SK-N-SH (cell line): ENCODE measurements at places on chromosomes 16 and 17. TPM values are rescaled to one million over a fixed set of nuclear protein-coding genes. Genes with fewer than 3 reads are reported as not detected.
A peak's percentile ranks its signal among the peaks of the same experiment; 100 is the strongest.

DNA sequence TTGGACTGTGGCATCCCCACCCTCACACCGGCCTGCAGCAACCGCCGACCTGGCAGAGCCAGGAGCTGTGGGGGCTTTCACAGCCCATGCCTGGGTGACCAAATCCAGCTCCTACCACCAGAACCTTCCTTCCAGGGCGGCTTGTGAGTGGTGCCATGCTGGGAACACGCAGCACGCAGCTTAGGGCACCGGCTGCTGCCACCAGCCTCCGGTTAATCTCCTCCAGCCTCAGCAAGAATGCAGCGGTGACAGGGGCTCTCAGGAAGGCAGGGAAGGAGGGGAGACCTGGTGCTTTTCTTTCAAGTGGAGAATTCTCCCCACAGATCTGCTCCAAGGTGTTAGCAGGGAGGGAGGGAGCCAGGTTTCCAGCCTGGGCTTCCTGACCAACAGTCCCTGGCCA lies 32.3 kb upstream of the ANKRD40CL start:
- no peaks in the 10 kb centered on the region for H3K36me3 ChIP-seq
- no peak overlapping the region for H3K27ac ChIP-seq
- H3K4me1 ChIP-seq: peaks cover 7% of the 10 kb centered on the region; the same call in 1 of the 2 replicates

DNA sequence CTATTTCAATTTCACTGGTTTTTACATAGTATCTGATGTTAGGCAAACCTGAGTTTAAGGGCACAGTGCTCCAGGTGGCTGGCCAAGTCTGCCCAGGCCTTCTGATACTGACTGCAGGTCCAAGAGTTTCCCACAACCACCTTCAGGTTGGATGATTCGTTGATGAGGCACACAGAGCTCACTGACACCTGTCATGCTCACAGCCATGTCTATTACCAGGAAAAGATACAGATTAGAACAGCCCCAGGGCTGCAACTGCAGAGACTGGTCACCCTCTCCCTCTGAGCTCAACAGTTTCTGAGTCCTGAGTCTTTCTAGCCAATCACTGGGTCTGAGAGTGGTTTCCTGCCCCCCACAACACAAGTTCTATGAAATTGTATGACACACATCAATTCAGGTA lies 37.2 kb downstream of the MEAK7 start:
- no peaks in the 10 kb centered on the region for H3K27me3 ChIP-seq
- no peaks in the 10 kb centered on the region for H3K4me1 ChIP-seq
- no peak for DNase-seq
- no peak overlapping the region for H3K27ac ChIP-seq
- H3K4me3 ChIP-seq: no peak overlapping the region
- H3K36me3 ChIP-seq: peaks cover 36% of the 10 kb centered on the region

DNA sequence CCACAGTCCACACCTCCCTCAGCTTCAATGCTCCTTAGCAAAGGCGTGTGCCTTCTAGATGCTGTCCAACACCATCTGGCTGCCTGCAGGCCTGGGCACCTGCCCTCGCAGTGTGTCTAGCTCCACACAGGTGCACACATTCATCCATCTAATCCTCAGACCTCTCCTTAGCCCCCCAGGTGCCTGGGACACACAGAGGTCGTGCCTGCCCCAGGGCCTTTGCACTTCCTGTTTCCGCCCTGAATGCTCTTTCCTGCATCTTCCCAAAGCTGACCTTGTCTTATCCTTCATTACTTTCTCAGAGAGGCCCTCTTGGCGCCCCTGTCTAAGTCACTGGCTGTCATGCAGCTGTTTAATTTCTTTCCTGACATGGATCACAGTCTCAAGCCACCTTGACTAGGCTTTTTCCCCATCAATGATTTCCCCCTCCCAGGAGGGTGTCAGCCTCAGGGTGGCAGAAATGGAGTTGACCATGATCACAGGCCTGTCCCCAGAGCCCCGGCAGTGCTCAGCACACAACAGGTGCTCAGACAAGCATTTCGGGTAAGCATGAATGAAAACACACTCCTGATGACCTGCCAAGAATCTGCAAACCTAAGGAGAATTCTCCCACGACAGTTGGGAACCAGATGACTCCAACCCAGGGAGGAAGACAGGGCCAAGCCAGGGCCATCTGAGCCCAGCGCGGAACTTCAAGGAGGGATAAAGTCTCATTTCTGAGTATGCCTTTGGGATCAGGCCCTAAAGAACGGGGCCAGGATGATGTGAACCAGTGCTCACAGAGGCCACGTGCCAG lies 76.3 kb downstream of the LITAF start:
- no peaks in the 10 kb centered on the region for H3K36me3 ChIP-seq
- H3K4me3 ChIP-seq: no peak overlapping the region
- H3K27me3 ChIP-seq: no peaks in the 10 kb centered on the region
- H3K4me1 ChIP-seq: no peaks in the 10 kb centered on the region

GRCh38 chr16:16164243-16164642 lies 59.1 kb downstream of the ABCC6 start:
- H3K4me1 ChIP-seq: no peaks in the 10 kb centered on the region
- no peak overlapping the region for H3K4me3 ChIP-seq
- DNase-seq: no peak
- no peaks in the 10 kb centered on the region for H3K27me3 ChIP-seq
- H3K27ac ChIP-seq: no peak overlapping the region
- no peaks in the 10 kb centered on the region for H3K36me3 ChIP-seq

DNA sequence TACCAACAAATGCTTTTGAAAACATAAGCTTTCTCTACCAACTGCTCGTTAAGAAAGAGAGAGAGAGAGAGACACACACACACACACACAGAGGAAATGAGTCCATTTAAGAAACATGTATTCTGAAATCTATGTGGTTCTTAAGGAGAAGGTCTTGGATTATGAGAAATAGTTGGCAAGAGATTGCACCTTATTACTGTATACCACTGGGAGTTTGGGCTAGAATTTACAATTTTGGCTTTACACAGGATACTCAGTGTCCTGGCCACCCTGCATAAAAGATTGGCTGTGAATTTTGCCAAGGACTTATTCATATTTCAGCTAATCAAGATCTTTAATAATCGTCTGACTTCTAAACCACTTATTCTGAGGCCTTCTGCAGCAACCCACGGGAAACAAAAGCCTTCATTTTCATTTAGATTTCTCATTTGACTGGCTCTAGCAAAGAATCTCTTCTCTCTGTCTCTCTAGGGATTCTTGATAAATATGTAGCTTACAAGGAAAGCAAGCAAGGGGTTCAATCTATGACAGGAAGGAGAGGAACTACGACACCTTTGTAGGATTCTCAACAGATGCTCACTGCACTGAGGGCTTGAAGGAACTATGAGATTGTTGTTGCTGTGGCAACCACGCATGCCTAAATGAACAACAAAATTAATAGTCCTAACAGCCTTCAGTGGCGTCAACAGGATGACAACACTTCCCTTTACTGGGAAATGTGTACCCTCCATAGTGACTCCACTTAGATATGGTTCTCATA lies 75.3 kb upstream of the GNAO1 start:
- no peaks in the 10 kb centered on the region for H3K36me3 ChIP-seq
- H3K27ac ChIP-seq: no peak overlapping the region
- no peak overlapping the region for H3K4me3 ChIP-seq
- no peaks in the 10 kb centered on the region for H3K27me3 ChIP-seq
- DNase-seq: no peak

DNA sequence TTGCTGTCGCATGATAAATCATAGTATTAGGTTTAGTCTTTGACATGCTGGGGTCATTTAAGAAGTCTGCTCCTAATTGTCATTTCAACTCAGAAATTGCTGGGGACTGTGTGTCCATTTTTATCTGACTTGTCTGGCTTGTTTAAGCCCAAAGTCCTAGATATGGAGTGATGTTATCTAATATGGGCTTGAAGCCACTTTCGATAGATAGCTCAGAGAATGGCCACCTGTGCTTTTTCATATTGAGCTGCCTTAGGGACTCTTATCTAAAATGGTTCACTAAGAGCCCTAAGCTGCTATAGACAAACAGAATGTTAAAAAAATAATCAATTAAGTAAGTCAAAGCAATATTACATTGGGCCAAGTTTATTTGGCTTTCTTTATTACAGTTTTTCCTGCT lies 81.6 kb upstream of the CNTNAP4 start:
- no peaks in the 10 kb centered on the region for H3K36me3 ChIP-seq
- H3K4me1 ChIP-seq: peaks cover 9% of the 10 kb centered on the region
- H3K4me3 ChIP-seq: no peak overlapping the region
- peak; percentile 17 for DNase-seq

DNA sequence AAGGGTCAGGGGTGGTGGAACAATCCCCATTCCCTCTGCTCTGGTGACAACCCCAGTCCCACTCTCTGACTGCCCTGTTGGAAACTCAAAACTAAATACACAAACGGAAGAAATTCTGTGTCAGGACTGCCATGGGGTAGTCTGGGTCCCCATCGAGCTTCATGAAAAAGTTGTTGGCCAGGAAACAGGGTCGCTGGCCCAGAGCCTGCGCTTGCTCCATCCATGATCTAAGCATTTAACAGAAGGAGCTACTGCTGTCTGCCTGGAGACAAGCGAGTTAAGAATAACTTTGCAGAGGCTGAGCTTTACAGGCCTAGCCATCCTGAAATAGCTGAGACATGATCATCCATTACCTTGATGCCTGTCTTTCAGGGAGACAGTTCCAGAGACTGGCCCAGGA lies 32.4 kb upstream of the MYH10 start:
- H3K27me3 ChIP-seq: no peaks in the 10 kb centered on the region
- H3K36me3 ChIP-seq: no peaks in the 10 kb centered on the region
- H3K4me1 ChIP-seq: no peaks in the 10 kb centered on the region
- no peak overlapping the region for H3K27ac ChIP-seq

- H3K4me3 ChIP-seq: no peak overlapping the region
- no peak overlapping the region for H3K27ac ChIP-seq
- no peaks in the 10 kb centered on the region for H3K4me1 ChIP-seq
Measured at GRCh38 chr16:11576427-11577289, 10.1 kb downstream of the LITAF start.

DNA sequence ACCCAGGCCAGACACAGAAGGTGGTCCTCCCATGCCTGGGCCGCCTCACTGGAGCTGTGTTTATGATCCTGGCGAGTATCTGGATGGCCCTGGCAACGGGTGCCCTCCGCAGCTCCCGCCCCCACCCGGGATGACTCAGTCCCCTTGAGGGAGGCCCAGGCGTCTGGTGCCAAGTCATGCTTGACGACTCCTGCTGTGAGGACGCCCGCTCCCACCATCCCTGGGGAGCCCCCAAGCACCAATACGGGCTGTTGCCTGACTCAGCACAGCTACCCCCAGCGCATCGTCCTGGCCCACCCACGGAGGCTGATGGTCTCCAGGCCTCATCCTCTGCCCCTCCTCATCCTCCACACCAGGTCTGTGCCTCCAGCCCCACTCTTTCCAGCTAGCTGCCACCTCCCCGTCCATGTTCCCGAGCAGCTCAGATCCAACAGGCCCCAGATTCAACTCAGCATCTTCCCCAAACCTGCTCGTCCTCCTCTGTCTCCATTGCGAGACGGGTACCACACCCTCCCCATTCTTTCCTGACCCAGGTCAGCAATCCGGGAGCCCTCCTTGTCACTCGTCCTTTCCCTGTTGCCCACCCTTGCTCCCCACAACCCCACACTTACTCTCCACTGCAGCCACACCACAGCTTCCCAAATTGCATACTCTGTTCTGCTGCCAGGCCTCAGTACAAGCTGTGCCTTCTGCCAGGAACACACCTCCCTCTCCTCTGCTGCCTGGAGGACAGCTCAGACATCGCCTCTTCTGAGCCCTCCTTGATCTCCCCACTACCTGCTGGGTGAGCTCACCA lies 2.6 kb downstream of the CAMKK1 start:
- H3K27me3 ChIP-seq: no peaks in the 10 kb centered on the region
- no peaks in the 10 kb centered on the region for H3K36me3 ChIP-seq
- peak; percentile 83 for DNase-seq
- H3K4me1 ChIP-seq: peaks cover 39% of the 10 kb centered on the region; the same call in 1 of the 2 replicates
- no peak overlapping the region for H3K4me3 ChIP-seq
- peak overlapping the region; percentile 60; the same call in 1 of the 2 replicates for H3K27ac ChIP-seq

DNA sequence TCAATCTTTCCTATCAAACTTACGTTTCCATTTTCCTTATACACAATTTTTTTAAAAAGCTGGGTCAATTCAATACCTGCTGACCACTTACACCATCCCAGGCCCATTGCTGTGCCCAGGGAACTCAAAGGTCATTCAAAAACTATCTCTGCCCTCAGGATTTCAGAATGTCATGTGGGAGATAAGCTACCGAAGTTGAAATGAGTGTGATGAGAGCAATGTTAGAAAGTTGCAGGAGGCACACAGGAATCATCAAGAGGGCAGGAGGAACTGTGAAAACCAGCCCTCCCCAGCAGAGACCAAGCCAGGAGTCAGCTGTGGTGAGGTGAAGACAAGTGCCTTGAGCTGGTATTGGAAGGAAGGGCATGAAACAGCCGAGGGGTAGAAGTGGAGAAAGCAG lies 195.9 kb downstream of the HS3ST3A1 start:
- no peak overlapping the region for H3K4me3 ChIP-seq
- H3K36me3 ChIP-seq: no peaks in the 10 kb centered on the region
- H3K27ac ChIP-seq: 0 out of 2 replicates have a peak overlapping the region, but pooled peaks have one; percentile 6

DNA sequence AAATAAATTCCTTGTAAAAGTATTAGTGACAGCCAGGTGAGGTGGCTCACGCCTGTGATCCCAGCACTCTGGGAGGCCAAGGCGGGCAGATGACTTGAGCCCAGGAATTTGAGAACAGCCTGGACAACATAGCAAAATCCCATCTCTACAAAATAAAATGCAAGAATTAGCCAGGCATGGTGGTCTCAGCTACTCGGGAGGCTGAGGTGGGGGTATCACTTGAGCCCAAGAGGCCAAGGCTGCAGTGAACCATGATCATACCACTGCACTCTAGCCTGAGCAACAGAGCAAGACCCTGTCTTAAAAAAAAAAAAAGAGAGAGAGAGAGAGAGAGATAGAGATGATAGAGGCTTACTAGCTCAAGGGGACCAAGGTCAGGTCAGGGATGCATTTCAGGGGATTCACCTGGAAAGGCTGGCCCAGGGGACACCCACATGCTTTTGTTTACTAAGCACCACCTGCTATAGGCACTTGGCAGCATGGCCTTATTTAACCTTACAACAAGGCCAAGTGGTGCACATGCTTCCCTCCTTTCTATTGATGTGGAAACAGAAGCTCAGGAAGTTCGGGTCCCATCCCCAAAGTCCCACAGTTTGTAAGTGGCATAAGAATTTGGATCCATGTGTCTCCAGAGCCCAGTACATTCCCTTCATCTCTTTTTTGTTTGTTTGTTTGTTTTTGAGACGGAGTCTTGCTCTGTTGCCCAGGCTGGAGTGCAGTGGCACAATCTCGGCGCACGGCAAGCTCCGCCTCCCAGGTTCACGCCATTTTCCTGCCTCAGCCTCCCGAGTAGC lies 12.4 kb upstream of the SRCIN1 start:
- H3K27ac ChIP-seq: no peak overlapping the region
- no peak for DNase-seq
- H3K27me3 ChIP-seq: peaks cover 11% of the 10 kb centered on the region; the same call in 1 of the 2 replicates
- no peaks in the 10 kb centered on the region for H3K36me3 ChIP-seq
- H3K4me3 ChIP-seq: no peak overlapping the region
- no peaks in the 10 kb centered on the region; the same call in 1 of the 2 replicates for H3K4me1 ChIP-seq

The MLKL gene
- 3.1 and 3.6 TPM in 2 replicates for polyA plus RNA-seq

The RANGRF gene
- polyA plus RNA-seq: 47.3 and 55.9 TPM in 2 replicates

The SDR42E2 gene
- not detected in 2 replicates for polyA plus RNA-seq

The DLX4 gene
- 0.03 and 0.10 TPM in 2 replicates for polyA plus RNA-seq

The TEN1 gene
- polyA plus RNA-seq: 33.6 and 38.1 TPM in 2 replicates

The PITPNC1 gene
- 14.0 and 18.4 TPM in 2 replicates for polyA plus RNA-seq
